ENCODE measurements at places on chromosomes 5 and 9.

GRCh38 chr5:95565280-95565920 is 10.5 kb downstream of the ARSK start:
- DNase-seq, result no peak

- DNase-seq, result no peak
Measured at GRCh38 chr5:72654231-72654630, 147.0 kb upstream of the ZNF366 start.

DNA sequence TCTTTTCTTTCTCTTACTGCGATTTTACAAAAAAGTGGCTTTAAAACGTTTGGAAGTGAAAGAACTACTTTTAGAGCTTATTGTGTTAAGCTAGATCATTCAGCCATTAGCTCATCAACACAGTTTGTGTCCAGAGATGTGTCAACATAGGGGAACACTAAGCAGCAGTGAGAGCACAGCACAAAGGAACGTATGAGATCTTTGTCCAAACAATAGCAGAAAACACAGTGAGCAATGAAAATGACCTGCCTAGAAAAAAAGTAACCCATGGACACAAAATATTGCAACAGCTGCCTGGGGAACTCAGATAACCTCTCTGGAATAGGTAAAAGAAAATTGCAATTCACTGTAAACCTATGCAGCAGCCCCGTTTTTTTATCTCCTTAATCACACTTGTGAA is 372.5 kb downstream of the ARHGEF28 start:
- DNase-seq, result no peak

GRCh38 chr9:23665635-23666034 is 160.4 kb downstream of the ELAVL2 start:
- no peak for DNase-seq

DNA sequence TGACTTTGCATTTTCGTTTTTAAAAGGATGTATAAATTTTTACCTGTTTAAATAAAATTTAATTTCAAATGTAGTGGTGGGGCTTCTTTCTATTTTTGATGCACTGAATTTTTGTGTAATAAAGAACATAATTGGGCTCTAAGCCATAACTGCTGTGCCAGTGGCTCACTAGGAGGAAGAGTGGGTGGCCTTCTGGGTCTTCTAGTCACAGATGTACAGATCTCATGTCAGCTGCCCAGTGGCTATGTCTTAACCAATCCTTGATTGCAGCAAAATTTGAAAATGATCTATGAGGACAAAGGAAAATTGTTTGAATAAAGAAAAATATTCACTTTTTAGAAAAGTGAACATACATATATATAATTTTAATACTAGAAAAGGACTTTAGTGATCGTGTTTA is 5.4 kb downstream of the CTSL start:
- DNase-seq, result no peak

DNA sequence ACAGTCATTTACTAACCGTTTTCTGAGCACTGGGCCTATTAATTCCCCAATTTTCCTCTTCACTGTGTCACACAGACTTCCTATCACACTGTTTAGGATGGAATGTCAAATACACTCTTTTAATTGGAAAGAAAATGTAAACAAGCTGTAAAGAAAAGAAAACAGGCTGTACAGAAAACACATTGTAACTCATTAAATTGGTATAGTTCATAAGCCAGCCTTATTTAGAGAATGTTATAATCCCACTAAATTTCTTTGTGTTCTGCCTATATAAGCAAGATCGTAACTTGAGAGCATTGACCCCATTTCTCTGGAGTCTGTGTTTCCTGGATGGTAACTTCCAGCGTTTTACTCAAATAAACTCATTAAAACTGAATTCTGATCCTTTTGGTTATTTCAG is 46.5 kb downstream of the TARS1 start:
- no peak for DNase-seq

GRCh38 chr9:99735041-99735440 is 86.6 kb upstream of the NR4A3 start:
- no peak for DNase-seq

DNA sequence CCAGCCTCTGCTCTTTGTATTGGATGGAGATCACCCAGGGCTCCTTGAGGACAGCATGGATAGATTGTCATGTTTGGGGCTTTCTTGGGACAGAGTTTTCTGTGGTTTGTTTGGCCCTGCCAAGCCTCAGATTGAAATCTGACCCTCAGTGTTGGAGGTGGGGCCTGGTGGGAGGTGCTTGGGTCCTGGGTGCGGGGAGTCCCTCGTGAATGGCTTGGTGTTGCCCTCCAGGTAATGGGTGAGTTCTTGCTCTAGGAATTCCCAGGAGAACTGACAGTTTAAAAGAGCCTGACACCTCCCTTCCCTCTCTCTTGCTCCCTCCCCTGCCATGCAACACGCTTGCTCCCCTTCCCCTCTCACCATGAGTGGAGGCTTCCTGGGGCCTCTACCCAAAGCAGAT is 48.6 kb upstream of the OLFM1 start:
- DNase-seq, result no peak

DNA sequence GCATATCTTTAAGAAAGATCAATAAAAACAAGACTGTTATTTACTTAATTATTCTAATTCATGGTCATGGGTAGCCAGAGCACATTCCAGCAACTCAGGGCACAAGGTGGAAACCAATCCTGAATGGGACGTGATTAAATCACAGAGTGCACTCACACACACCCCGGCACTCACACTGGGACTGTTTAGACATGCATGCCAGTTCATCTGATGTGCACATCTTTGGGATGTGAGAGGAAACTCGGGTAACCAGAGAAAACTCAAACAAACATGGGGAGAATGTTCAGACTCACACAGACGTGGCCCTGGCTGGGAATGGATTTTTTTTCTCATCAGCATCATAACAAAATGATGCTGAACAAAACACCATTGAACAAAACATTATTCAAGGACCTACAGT is 29.4 kb downstream of the SMAD5 start:
- no peak for DNase-seq

DNA sequence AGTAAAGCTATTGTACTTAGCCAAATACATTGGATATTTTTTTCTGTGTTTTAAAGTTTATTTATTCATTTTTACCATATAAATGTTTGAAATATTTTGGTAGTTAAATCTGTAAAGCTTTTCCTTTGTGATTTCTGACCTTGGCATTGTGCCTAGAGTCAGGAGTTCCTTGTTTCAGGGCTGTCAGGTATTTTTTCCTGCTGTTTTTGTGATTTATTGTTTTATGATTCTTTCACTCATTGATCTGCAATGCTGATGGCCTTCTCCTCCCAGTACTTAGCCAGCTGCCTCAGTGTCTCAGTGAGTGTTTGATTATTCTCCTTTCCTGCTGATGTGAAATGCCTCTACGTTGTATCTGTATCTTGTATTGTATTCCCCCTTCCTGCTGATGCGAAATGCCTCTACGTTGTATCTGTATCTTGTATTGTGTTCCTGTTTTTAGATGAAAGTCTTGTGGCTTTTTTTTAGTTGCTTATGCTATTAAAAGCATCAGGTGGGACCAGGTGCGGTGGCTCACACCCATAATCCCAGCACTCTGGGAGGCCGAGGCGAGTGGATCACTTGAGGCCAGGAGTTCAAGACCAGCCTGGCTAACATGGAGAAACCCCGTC is 61.0 kb downstream of the EHMT1 start:
- no peak for DNase-seq

- no peak for DNase-seq
Measured at GRCh38 chr5:40984884-40985283, 75.6 kb downstream of the C7 start.

DNA sequence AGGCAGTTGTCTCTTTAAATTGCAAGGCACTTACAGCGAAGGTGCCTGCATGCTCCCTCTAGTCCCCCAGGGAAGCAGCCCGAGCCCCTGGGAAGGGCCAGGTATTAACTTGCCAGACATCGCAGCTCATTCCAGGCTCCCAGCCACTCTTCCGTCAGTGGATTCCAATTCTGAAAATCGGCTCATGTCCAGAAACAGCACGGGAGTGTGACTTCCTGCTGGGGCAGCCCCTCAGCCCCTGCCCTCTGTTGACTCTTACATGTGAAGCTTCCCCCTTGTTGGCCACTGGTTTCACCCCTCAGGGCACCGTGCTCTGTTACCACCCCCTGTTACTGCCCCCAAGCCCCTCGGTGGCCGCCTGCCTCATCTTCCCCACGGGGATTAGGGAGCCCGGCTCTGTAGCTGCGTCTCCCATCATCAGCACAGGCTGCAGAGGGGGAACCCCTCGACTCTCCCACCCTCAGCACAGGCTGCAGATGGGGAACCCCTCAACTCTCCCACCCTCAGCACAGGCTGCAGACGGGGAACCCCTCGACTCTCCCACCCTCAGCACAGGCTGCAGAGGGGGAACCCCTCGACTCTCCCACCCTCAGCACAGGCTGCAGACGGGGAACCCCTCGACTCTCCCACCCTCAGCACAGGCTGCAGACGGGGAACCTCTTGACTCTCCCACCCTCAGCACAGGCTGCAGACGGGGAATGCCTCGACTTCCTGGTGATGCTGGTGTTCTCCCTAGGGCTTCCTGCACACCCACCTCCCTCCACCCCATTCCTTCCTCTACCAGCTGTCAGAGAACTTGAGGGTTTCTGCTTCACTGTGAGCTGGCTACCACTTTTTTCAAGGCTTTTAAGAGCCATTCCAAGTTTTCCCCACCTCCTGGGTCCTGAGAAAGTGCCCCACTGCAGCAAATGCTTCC is 11.1 kb upstream of the CACNA1B start:
- no peak for DNase-seq

DNA sequence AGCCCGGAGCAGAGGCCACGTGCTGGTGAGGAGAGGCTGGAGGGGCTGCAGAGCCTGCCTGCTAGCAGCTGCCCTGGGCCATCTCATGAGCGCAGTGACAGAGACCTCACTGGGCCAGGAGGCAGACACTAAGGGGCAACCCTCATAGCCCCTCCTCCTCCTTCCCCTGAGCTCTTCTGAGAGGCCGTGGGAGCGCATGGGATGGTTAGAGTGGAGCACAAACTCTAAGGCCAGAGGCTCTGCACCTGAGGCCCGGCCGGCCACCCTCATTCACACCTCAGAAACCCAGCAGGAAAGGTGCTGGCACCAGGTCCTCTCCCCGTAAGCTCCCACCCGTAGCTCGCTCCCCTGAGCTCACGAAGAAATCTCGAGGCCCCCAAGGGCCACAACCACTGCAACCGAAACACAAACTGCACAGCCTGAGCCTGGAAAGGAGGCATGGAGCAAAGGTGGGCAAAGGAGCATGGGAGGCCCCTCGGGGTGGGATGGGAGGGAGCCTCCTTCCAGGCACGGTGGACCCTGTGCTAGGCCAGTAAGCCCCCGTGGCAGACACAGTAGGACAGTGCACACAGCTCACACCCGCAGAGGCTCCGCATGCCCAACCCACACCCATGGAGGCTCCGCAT is 17.7 kb downstream of the CAMSAP1 start:
- no peak for DNase-seq

DNA sequence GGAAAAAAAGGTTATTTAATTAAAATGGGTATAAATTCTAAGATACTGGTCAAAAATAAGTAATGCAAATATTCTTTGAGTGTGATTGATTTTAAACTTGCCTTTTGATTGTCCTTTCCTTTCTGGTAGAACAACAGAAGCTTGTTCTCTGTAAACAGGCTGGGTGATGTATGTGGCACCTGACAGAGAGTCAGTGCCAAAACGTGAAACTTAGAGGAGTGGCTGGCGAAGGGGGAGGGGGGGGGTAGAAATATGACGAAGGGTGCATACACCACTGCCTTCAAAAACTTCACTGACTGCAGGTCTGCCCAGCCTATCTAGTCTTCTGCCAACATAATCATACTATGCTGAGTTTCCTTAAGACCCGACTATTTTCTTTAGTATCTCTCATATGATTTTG is 629.8 kb upstream of the SEMA6A start:
- DNase-seq, result no peak

DNA sequence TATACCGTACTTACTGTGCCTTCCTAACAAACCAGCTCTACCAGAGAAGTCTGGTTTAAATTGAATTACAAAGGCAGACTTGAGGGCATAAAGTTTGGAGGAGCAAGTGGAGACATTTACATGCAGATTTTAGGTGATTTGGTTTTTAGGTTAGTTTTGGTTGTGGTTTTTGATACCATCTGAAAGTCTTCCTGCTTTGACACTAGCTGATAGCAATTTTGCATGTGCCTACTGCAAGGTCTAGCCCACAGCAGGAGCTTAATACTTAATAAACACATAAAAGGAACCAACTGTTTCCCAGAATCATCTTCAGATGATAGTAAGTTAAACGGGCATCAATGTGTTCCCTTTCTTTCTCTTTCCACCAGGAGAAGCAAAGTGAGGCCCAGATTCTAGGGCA is 3.4 kb upstream of the ESM1 start:
- no peak for DNase-seq

DNA sequence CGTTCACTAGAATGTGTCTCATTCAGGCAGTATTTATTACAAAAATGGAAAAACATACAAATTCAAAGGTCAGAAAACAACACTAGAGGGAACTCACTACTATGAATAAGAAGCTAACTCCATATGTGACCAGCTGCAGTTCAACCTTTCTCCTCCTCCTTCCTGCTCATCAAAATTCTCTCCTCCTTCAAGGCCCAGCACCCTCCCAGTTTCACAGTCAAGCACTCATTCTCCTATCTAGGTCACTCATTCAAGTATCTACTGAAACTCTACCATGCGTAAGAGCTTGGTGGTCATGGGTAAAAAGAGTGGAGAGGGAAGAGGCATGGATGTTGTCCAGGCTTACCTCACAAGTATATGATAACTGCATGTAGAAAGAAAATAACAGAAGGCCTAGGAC is 27.7 kb downstream of the ECPAS start:
- no peak for DNase-seq

GRCh38 chr9:38026840-38027527 is 42.0 kb downstream of the SHB start:
- DNase-seq, result no peak

DNA sequence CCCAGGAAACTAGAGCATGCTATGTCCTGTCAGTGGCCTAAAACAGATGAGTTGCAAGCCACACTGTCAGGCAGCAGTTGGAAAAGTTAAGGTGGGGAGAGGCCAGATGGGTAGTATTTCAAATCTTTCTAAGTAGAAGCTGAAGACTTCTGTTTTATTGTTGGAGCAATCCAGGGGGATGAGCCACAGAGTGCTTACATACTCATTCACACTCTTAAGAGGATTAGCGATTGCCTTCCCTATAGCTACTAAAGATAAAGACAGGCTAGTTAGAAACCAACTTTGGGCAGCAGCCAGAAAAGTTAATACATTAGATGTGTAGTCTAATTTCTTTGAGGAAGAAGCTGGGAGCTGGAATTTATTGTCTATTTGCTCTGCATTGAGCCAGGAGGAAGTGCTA is 61.7 kb upstream of the ELAVL2 start:
- no peak for DNase-seq

DNA sequence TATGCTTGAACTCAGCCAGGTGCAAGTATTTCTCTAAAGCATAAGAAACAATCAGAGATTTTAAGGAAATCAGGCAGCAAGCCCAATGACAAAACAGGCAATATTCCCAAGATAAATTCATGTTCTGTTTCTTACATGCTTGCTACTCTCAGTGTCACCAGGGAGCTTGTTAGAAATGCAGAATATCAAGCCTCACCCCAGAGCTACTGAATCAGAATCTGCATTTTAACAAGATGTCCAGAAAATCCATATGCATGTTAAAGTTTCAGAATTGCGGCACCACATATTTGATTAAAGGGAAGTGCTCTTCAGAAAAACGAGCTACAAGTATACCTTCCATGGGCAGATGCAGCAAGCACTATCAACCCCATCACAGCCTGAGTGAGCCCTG is 54.4 kb downstream of the MFAP3 start:
- no peak for DNase-seq

GRCh38 chr9:1957856-1958255 is 57.3 kb upstream of the SMARCA2 start:
- DNase-seq, result no peak

- no peak for DNase-seq
Measured at GRCh38 chr5:120463006-120463680, 957 bp upstream of the PRR16 start.

- DNase-seq, result no peak
Measured at GRCh38 chr9:389758-390157, 175.1 kb downstream of the DOCK8 start.
